Right renal cortex interstitium (tissue), 3 donors: ENCODE measurements at places on chromosomes 6 and 20.

DNA sequence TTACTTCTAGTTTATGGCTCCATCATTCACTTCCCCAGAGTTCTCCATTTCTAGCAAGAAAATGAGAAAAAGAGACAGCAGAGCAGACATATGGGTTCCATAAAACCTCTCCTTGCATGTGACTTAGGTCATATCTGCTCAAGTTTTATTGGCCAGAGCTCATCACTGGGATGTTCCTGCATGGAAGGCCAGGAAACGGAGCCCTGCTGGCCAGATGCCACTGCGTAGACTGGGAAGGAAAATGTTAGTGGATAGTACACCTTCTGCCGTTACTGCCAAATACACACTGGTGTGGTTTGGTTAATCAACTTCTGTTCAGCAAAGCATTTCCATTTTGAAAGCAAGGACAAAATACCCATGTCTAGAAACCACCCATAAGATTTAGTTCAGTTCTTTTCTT, 220.6 kb upstream of the TSHZ2 start:
- DNase-seq = no peak

- DNase-seq = no peak
These were observed 392.4 kb upstream of the SOX4 start for GRCh38 chr6:21201187-21201586.

DNA sequence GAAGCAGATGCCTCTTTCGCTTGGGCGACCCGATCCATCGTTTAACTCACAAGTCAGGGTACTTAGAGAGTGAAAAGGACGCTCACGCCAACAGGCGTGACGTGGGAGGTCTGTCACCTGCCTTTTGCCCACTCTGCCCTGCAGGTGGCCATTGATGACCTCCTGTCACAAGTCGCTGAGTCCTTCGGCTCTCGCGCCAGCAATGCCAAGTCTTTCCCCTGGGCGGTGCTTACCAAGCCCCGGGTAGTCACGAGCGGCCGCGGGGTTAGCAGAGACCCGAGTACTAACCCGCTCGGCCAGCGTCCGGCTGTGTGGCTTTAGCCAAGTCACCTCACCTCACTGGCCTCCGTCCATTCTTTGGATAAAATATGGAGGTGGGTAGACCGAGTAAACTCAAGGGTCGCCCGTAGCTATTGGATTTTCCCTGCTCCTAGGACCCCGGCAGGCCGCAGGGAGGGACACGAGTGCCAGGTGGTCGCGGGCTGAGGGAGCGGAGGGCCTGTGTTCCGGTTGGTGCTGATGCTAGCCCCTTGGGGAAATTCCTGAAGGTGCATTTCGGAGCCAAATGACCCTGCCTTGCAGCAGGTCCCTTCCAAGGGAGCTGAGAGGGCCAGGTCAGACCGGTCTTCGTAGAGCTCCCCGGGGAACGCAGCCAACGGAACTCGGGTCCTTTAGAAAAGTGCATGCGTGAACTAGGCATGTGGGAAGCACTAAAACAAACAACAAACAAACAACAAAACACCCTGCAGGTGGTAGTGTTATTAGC, 668 bp downstream of the PKIB start:
- DNase-seq = peak; percentile 17

DNA sequence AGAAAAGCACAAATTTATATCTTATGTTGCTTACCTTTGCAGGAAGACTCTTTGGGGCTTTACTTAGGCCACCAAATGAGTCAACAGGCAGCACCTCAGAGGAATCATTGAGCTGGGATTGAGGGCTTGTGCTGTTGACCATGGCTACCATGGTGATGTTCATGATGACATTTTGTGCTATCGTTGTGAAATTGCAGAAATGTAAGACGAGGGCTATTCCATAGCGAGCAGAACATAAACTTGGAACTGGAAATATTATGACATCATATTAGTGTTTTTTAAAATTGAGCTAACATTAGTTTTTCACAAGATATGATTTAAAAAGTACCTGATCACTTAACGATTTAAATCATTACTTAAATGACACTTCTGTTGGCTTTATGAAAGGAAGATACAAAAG, 11.8 kb downstream of the SLC17A3 start:
- no peak for DNase-seq

- DNase-seq = no peak
These were observed 34.4 kb upstream of the ARHGAP18 start for GRCh38 chr6:129744201-129744879.

GRCh38 chr6:63140692-63141318, 70.5 kb upstream of the FKBP1C start:
- DNase-seq = no peak

DNA sequence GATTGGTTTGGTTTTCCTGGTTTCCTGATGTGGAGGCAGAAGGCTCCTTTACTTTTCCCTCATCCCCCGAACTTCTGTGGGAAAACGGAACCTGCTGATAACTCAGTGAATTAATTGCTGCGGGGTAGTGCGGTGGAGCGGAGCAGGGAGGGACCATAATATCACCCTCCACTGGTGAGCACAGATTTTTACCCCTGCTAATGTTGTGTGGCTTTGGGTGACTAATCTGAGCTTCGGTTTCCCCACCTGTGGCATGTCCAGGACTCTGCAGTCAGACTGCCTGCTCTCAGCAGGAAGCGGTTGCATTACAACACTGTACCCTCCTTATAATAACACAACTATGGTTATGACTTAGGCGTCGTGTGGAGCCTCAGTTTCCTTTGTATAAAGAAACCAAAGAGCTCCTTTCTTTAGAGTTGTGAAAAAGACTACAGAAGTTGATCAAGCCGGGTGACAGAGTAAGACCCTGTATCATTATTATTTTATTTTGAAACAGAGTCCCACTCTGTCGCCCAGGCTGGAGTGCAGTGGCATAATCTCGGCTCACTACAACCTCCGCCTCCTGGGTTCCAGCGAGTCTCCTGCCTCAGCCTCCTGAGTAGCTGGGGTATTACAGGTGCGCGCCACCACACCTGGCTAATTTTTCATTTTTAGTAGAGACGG, 2.2 kb upstream of the ID1 start:
- DNase-seq = no peak

DNA sequence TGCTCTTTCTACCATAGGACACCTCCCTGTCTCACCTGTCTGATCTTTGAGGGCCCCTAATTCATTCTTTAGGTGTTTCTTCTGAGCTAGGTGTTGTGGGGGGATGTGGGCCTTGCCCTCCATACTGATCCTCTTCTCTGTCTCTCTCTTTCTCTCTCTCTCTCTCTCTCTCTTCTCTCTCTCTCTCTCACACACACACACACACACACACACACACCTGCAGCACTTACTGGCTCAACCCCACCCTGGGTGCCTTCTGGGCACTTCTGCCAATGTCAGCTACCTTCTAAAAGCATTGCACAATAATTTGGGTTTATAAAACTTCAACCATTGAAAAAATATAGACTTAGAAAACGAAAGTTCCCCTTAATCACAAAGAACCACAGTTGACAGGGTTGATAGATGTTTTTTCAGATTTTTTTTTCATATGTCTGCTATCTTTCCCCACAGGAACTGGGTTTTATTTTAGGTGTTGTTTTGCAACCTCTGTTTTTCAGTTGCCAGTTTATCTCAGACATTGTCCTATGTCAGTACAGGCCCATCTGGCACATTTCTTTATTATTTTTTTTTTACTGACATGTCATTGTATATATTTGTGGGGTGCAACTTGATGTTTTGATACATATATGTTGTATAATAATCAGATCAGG, 28.1 kb downstream of the PKIG start:
- DNase-seq = no peak

DNA sequence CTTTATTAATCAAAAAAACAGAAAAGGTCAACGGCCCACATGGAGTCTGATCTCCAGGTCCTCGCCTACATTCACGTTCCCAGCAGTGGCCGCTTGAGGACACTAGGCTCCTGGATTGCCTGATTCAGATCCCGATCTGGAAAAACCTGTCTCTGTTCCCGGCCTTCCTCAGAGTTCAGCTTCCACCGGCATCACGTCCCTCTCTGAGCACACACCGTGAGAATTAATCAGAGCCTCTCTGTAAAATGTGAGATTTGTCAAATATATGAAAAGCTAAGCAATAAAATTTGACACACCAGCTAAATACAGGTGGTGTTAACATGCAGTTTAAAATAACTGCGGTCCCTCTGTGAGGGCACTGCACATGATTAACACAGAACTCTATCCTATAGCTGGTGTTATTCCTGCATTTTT, 122.8 kb upstream of the COL21A1 start:
- DNase-seq = no peak

DNA sequence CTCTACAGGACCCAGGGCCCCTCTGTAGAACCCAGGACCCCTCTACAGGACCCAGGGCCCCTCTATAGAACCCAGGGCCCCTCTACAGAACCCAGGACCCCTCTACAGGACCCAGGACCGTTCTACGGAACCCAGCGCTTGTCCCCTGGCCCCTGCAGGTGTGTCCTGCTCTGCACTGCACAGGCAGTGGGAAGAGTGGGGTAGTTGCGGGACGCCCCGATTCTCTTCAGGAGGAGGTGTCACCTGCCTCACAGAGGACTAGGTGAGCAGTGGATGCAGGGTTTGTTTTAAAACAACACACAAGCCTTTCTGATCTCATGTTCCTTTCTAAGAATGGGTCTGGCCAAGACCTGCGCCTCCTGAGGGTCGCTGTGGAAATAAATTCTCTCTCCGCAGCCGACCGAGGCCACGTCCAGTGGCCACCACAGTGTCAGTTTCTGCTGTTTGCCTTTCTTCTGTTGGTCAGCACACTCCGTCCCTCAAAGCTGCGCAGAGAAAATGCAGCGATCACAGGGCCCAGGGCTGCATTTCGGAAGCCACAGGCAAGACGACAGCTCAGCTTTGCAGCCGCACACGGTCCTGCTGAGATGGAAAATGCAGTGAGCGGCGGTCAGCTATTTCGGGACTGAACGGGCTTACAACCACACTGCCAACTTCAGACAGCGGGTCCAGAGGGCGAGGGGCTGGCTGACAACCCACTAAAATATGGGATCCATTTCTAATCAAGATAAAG, 135.2 kb downstream of the DLL1 start:
- no peak for DNase-seq
